ENCODE measurements at places on chromosomes 5 and 9. TPM values are rescaled to one million over a fixed set of nuclear protein-coding genes. Genes with fewer than 3 reads are reported as not detected.
A peak's percentile ranks its signal among the peaks of the same experiment; 100 is the strongest.

GRCh38 chr9:1207686-1208085 is 157.5 kb downstream of the DMRT2 start:
- DNase-seq = no peak

Gene TRIM14
- total RNA-seq = 5.1 TPM

- no peak for DNase-seq
These were observed 19.1 kb upstream of the ZFAND5 start for GRCh38 chr9:72383978-72384709.

Gene UBTD2
- 8.6 TPM for total RNA-seq

DNA sequence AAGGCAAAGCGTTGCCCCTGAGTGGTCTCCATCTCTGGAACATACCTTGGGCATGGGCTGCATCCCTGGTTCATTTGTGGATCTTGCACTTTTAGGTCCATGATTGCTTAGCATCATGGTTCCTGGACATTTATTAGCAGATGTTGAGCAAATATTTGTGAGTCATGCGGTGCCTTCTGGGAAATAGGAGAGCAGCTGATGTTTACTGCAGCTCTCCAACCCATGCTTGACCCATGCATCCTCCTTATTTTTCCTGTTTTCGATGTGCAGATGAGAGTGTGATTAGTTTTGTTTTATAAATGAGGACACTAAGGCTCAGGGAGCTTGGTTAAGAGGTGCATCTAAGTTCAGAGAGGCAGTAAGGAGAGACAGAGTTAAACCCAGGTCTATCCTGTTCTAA is 253.7 kb downstream of the ICE1 start:
- no peak for DNase-seq

DNA sequence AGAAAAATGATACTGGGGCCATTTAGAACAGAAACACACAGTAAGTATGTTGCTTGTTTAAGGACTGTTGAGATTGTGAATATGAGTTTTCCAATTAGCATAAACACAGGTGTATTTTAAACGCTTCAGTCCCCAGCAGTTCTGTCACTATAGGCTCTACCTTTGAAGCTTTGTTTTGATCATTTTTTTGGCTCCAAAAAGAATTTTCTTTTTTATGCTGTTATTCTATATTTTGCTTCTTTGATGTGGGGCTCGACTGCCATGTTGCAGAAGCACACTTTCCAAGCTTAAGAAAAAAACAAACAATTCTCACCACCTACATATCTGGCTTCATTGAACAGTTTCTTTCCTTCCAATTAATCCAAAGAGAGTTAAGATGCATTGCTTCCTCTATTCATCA is 131.0 kb upstream of the DMAC1 start:
- no peak for DNase-seq

- no peak for DNase-seq
These were observed 76.1 kb upstream of the OTULINL start for GRCh38 chr5:14505310-14506139.

Gene PAPPA
- total RNA-seq = 1.1 TPM

Gene CORO2A
- 0.60 TPM for total RNA-seq

Gene TEX48
- total RNA-seq = not detected

- DNase-seq = no peak
These were observed 2.7 kb upstream of the CXXC5 start for GRCh38 chr5:139645430-139645871.

- DNase-seq = no peak
These were observed 142.6 kb upstream of the ST8SIA4 start for GRCh38 chr5:101045689-101046088.

DNA sequence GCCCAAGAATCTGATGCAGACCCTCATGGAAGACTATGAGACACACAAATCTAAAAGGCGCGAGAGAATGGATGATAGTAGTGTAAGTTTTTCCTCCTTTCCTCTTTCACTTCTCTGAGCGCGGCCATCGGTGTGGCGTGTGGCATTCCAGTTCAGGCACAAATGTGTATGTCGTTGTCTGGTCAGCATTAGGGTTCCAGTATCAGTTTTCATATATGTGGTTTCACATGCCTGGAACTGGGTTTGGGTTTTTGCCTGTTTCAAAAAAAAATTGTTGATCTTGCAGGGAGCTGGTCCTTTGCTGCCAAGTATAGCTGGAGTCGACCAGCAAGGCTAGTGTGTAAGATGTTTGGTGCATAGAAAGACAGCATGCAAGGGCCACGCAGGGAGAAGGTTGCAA is 51.5 kb downstream of the C9orf152 start:
- peak; percentile 49 for DNase-seq

Gene LTC4S
- 10.3 TPM for total RNA-seq
